ENCODE measurements at places on chromosomes 5 and 9. TPM values are rescaled to one million over a fixed set of nuclear protein-coding genes. Genes with fewer than 3 reads are reported as not detected.

DNA sequence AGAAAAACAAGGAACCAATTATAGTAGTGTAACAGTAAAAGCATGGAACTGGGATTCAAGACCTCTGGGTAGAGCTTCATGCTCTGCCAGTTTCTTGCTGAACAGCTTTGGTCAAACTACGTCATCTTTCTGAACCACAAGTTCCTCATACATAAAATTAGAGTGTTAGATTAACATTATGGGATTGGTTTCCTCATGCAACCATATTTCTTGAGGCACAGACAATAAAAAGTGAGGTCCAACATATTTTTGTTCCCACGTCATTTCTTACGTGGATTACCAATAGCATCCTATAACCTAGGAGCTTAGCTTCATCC, 354.8 kb downstream of the TMEM232 start:
- no peak for DNase-seq

DNA sequence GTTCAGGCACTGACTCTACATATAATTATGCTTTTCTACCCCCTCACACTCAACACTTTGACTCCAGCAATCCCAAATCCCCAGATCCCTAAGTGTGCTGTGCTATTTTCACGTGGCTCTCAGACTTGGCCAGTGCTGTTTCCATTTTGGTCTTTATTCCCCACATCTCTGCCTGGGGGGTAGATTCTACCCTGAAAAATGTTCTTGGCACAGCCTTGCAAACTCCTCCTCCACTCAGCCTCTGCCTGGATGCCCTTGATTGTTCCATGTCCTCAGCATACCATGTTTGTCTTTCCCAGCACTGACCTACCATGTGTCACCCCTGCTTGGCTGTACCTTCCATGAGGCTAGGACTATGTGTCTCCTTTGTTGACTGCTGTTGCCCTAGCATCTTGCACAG, 43.0 kb downstream of the FXN start:
- no peak for DNase-seq

The LCN1 gene
- not detected for polyA plus RNA-seq

- no peak for DNase-seq
Measured at GRCh38 chr5:53355316-53355715, 125.1 kb upstream of the FST start.

The ZNF366 gene
- 3.4 TPM for polyA plus RNA-seq

Measured in right lung (tissue), 10 donors.